Muscle of leg (tissue), 16 donors: ENCODE measurements at places on chromosomes 5 and 9.

DNA sequence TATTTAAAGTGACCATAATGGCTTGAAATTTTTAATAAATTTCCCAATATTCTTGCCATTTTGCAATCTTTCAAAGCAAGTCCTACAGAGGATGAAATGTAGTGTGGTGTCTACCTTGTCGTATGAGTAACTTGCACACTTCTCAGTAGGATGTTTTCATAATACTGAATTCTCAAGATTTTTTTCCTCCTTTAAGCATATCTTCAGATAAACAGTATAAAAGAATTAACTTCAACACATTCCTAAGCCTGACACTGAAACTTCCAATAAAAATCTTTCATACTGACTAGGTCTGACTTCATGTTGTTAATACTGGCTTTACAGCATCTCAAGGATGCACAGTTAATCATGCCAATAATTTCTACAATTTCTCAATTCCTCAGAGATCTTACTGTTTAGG lies 62.0 kb downstream of the DROSHA start:
- no peak for DNase-seq

DNA sequence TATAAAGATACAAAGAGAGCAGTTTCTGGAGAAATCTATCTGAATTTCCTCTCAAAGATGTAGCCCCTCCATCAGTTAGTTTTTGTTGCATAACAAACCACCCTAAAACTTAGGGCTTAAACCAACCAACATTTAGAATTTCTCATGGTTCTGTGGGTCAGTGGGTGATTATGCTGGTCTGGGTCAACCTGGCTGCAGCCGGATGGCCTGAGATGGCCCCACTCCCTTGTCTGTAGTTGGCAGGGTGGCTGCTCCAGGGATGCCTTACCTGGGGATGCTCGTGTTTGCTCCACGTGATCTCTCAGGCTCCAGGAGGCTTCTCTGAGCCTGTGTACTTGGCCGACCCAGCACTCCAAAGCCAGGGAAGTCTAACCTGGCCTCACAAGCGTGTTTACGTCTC lies 139.3 kb downstream of the MVB12B start:
- no peak for DNase-seq

- DNase-seq, result peak; percentile 59
These were observed at the start of gene AIF1L for GRCh38 chr9:131096269-131097125. TSS of gene AIF1L (plus strand) at chr9:131096531. CDS start at chr9:131096630, 99 bp downstream.

DNA sequence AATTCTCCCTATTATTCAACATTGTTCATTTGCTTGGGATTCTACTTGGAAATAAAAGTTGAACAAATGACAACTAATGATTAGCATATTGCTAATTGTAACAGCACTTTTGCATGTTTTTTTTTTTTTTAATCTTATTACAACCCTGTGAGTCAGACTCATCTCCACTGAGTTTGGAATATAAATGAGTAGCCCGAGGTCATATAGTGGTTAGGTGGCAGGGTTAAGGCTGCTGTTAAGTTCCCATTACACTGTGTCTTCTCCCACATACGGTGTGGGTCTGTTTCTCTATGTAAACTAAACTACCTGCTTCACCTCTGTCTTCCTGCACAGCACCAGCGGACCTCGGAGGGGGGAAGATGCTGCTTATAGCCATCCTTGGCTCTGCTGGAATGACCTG lies 92.4 kb downstream of the EQTN start:
- no peak for DNase-seq

GRCh38 chr5:59537961-59538749 lies 355.4 kb downstream of the PDE4D start:
- DNase-seq, result peak; percentile 96

DNA sequence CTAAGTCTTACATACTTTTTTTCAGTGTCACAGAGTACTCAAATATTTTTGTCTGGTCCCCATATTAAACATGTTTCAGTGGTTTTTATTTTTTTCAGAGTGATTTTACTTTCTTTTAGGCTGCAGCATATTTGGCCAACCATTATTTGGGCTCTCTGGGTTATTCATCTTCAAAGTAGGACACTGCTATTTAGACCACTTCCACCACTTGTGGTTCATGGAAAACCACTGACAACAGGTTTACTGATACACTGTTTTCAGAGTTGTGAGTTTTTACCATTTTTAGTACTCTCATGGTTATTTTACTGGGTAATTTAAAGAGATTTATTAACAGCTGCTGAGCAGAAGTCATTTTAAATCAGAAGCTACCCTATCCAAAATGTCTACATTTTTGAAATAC lies 437.6 kb downstream of the KIAA0825 start:
- DNase-seq, result no peak

DNA sequence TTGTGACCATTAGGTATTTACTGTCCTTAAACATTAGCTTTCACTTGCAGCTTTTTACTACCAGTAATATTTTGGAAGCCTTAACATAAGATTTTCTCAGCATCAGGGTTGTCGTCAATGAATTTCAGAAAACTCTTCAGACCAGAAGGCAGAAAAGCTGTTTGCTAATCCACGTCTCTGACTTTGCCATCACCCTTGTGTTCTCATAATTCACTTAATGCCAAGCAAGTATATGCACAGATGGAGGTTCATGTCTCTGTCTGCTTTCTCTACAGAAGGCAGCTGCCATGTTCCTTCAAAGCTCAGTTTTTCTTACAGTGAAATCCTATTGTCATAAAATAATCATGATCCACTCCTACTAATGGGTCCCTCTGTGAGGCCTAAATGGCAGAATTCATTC lies 37.7 kb upstream of the LRRC19 start:
- no peak for DNase-seq

GRCh38 chr5:143860211-143860610 lies 48.2 kb downstream of the HMHB1 start:
- no peak for DNase-seq

GRCh38 chr9:111604054-111604615 lies 4.7 kb upstream of the PTGR1 start:
- no peak for DNase-seq

- no peak for DNase-seq
These were observed 8.3 kb downstream of the FOXD1 start for GRCh38 chr5:73440262-73440661.

DNA sequence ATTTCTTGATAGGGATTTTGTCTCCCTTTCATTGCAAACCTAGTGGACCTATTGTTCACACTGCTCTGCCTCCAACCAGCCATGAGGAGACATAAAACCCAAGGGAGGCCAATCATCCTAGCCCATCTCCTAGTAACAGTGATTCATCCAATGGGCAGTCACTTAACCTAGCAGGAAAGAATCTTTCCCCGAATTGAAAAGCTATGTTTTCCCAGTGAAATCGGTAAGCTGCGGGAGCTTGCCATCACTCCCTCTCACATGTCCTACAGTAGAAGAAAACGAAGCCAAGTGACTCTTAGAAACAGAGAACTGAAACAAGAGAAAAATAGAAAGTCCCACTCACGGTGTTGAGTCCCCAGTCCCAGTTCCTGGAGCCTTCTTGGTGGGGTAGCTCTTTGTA lies 123.3 kb downstream of the SUSD1 start:
- DNase-seq, result peak; percentile 51

DNA sequence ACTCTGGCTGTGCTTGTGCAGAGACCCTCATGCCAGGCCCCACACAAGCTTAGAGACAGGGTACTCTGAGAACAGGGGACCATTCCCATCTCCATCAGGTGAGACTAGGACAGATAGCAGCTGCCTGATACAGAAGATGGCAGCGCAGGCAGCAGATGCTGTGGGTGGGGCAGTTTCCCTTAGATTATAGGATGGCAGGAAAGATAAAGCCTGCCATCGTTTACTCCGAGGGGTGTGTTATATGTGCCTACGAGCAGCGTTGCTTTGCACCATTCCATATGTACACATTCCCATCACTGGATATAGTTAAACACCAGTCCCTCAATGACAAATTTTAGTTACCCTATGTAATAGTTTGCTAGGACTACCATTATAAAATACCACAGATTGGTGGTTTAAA lies 135.2 kb downstream of the SMARCA2 start:
- DNase-seq, result no peak

- peak; percentile 66 for DNase-seq
These were observed 258.7 kb upstream of the ARRDC3 start for GRCh38 chr5:91641730-91642350.

GRCh38 chr5:73186976-73187375 lies 14.0 kb downstream of the TMEM174 start:
- no peak for DNase-seq

DNA sequence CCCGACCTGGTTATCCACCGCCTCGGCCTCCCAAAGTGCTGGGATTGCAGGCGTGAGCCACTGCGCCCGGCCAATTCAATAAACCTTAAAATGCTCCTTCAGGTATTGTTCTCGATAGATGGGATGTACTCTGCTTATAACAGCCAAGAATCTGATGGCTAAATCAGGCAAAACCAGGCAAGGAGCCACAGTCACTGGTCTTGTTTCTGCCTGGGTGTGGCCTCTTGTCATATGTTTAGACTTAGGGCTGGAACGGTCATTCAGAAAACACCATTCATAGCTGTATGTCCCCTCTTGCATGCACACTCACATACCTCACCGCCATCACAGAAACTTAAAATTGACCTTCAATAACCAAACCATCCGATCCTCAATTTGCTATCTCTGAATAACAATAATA lies 7.7 kb downstream of the FAM219A start:
- DNase-seq, result no peak

DNA sequence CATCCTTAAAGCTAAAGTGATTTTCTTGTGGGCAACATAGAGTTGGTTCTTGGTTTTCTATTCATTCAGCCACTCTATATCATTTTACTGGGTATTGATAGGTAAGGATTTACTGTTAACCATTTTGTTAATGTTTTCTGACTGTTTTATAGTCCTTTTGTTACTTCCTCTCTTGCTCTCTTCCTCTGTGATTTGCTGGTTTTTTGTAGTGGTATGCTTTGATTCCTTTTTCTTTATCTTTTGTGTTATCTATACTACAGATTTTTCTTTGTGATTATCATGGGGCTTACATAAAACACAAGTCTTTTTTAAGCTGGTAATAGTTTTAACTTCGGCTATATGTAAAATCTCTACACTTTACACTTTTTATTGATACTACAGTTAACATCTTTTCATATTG lies 43.3 kb downstream of the CREBRF start:
- DNase-seq, result no peak
